ENCODE measurements at places on chromosomes 5 and 9.

GRCh38 chr5:16596581-16596940, 20.2 kb downstream of the RETREG1 start:
- DNase-seq: no peak

DNA sequence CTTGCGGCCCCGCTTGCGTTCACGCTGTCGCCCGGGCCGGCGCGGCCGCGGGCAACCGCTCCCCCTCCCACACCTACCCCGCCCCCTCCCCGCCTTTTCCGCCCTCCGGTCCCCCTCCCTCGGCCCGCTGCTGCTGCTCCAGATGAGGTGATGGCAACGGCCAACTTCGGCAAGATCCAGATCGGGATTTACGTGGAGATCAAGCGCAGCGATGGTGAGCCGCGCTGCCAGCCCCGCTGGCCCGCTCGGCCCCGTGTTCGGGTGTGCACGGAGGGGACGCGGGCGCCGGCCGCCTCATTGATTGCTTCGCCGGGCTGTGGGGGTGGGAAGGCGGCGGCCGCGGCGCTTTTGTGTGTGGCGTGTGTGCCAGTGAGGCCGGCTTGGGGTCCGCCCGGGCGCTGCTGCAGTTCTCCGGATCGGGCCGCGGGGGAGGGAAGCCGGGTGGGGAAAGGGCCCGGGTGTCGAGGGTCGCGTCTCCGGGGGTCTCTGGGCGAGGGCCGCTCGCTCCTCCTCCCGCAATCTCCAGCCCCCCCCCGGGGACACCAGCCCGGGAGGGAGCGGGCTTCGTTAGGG, 403 bp downstream of the KIF2A start:
- no peak for DNase-seq

DNA sequence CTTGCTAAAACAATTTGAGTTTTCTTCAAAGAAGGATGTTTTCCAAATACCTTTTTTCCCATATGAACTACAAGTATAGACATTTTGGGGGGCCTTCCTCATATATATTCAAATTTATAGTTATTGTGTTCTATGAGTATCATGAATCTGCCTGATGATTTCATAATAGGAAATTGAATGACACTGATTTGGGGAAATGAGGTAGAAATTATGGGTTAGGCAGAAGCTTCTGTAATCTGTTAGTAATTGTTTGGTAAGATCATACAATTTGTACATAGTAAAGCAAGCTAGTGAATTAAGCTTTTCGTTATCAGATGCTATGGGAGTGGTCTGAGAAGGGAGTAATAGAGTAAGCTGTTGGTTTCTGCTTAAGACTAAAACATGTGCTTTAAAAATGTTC, 98.0 kb downstream of the TRIO start:
- DNase-seq: no peak

DNA sequence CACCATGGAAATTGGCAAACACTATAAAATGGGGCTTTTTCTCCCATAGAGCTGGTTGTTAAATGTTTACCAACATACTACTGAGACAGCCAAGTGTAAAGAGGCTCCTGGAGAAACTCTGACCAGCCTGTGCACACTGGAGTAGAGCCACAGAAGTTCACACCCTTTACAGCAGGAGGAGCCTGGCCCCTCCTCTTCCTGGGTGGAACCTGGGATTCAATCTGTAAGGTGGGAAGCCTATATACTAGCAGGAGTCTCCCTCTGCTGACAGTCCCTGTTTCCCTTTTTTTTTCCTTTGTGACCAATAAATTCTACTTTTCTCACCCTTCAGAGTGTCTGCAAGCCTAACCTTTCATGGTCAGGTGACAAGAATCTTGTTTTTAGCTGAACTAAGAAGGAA, 10.4 kb upstream of the SLC30A5 start:
- DNase-seq: no peak

DNA sequence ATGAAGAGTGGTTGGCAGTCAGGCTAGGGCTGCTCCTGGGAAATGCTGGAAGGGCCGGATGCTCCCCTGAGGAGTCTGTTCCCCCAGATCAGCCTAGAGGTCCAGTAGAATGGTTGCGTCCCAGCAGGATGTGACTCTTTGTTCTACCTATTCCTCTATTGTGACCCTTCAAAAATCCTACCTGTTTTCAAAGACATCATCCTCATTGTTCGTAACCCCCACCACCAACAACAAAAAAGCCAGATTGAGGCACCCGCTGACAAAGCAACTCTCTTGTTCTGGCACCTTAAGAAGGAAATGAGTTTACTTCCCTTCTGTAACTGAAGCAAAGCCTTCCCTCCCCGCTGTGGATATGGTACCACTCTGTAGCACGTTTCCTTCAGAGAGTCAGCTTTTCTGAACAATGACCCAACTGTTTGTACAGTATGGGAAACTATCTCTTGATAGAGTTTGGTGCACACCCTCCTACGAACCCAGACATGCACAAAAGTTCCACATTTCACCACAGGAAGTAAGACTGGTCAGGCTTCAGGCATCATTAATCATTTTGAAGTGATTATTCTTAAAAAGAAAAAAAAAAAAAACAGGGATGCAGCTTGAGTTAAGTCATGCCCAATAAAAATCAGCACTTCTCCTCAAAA, 207.2 kb downstream of the ENC1 start:
- peak; percentile 62 for DNase-seq

DNA sequence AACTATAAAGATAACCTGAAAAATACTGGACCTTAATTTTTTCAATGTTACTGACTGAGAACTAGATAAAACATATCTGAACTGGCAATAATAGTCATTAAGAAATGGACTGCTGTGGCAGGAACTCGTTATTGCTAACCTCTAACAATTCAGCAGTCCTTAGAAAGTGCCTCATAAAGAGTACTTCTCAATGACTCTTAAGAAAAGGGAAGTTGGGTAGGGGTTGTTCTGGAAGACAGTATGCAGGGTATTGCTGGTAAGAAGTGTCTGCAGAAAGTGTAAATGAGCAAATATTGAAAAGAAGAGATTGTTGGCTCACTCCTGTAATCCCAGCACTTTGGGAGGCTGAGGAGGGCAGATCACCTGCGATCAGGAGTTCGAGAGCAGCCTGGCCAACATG, 27.9 kb downstream of the FOXD1 start:
- no peak for DNase-seq

DNA sequence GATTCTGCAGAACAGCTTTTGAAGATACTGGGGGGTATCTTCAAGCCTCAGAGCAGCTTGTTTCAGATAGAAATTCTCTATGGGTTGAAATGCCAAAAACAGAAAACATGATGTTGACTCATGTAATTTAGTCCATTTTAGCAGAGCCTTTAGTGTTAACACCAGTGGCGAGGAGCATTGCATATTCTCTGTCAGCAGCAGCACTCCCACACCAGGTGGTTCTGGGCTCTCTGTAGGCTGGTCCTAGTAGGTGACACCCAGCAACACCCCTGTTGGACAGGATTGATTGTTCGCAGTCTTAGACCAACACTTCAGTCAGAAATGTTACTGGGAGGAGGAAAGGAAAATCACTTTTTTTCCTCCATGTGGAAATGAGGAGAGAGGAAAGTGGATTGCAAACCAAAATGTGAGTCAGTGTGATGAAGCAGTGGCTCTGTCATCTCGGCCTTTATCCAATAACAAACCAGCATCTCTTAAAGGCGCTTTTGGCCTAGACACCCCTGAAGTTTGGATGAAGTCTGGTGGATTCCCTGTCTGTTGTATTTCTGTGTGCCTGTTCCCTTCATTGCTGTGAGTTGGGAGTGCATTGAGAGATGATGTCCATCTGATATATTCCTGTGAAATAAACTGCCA, 16.8 kb downstream of the SLC46A2 start:
- DNase-seq: no peak

GRCh38 chr9:272251-273213, 57.9 kb downstream of the DOCK8 start:
- peak; percentile 87 for DNase-seq

- peak; percentile 77 for DNase-seq
Measured at GRCh38 chr9:129175825-129176633, 2.0 kb downstream of the IER5L start.

GRCh38 chr9:89345476-89345875, 27.2 kb downstream of the SECISBP2 start:
- DNase-seq: no peak

GRCh38 chr5:42887575-42887974, 75.9 kb upstream of the SELENOP start:
- no peak for DNase-seq

DNA sequence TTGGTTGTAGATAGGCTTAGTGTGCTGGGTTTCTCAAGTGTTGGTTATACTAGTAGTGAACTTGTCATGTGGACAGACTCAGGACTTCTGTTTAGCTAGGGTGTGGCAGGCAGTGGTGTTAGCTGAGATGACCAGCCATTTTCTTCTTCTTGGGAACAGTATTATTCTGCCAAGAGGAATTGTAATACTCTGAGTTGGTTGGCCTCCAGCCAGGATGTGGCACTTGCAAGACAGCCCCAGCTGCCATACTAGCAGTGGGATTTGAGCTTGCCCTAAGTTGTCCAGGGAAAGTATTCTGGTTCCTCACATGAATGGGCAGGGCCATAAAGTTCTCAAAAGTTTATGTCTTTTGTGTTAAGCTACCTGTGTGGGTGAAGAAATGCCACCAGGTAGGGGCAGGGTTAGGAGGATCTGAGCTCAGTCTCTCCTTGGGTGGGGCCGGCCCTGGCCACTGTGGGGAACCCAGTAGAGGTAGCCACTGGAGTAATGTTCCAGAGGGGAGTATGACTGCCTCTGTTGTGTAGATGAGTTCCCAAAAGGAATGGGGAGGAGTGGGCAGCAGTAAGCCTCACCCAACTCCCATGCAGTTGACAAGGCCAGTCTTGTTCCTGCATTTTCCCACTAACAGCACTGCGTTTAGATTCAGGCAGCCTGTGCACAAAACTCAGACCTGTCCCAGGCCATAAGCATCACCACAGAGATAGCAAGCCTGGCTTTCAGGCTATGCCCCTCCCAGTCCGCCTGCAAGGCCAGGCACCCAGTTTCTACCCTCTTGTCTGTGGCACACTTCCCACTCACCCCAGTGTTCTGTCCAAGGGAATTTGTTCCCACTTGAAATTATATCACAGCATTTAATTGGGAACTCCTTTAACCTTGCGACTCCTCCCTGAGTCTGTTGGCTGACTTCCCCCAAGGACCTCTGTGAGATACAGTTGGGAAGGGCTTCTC, 250.7 kb downstream of the ANXA1 start:
- DNase-seq: no peak

GRCh38 chr9:126275386-126276001, 51.1 kb upstream of the MVB12B start:
- DNase-seq: no peak

DNA sequence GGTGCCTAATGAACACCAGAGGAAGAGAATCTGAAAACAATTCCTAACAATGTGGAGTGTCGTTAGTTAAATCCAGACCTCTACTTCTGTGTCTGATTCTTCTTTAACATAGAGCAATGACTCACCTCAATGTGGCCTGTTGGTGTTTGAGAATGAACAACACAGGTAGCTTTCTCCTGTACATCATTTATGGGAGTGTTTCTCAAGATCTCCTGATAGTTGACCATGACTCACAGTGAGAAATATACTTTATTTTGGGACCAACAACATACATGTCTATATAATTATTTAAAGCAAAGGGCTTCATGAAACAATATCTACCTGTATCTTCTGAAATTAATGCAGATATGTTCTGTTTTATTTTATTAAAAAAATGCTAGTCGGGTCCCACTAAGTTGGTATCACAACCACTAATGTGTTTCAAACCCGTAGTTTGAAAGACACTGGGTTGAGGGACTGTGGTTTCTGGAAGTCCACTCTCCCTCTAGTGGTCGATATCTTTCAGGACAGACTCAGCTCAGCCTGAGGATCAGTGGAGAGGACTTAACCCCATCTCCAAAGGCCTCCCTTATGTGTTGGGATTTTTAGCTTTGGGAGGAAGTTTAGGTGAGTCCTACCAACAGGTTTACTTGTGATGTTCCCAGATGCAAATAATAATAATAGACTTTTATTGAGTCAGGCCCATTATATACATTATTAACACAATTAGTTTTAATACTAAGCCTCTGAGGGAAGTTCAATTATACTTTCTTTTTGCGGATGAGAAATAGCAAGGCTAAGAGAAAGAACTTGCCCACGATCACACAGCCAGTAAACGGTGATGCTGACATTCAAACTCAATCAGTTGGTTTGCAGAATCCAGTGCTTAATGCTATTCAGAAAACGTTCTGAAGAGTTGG, 70.0 kb upstream of the KLF9 start:
- DNase-seq: peak; percentile 42

- DNase-seq: no peak
Measured at GRCh38 chr5:174472956-174473355, 251.4 kb upstream of the MSX2 start.

DNA sequence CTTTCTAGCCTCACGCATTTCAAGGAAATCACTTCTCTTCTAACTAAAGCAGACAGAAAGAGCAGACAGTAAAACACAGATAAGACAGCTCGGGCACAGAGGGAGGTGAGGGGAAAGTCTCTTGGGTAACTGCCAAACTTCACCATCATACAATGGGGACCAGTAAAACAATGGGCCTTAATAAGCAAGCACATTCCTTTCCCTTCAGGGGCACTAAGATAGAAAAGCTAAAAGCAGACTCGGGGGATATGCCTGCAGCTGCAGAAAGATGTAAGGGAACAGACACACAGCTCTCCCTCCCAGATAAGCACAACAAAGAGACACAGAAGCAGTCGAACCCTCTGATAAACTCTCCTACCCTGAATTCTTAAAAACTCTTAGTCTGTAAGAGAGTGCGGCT, 15.6 kb upstream of the CKS2 start:
- DNase-seq: no peak

GRCh38 chr9:108639696-108640095, 216.1 kb downstream of the ACTL7B start:
- DNase-seq: no peak

DNA sequence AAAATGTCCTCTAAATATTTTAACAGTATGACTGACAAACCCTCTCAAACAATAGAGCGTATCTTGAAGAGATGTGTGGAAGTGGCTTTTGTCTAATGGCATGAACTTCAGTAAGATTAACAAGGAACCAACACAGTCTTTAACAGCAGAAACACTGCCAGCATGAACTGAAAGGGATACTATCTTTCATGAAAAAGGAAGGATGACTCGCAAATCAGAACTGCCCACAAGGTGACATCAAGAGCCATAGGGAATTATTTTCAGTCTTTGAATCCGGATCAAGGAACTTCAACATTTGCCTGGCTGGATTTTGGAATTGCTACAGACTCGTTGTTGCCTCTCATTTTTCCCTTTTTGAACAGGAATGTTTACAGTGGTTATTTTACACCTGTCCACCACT, 5.1 kb upstream of the HEXB start:
- DNase-seq: no peak

- DNase-seq: no peak
Measured at GRCh38 chr9:136495238-136495800, 12.5 kb upstream of the SEC16A start.

DNA sequence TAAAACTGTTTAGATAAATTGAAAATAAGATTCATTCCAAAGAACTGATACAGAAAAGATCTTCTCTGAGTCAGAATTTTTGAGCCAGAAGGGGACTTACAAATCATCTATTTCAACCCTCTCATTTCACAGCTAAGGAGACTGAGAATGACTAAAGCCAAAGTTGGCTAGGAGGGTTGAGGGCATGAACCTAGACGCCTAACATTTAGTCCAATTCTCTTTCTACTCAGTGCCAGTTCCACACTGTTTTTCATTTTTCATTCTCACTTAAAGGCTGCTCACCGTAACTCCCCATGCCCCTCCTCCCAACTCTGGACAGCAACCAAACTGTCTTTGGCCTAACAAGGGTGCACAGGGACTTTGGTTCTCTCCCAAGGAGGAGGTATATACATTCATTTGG, 364.0 kb downstream of the NDUFS4 start:
- no peak for DNase-seq
